ENCODE measurements at places on chromosomes 2 and 18.

- DNase-seq, result no peak
Observed at GRCh38 chr2:180516232-180516631, 464.2 kb upstream of the UBE2E3 start.

DNA sequence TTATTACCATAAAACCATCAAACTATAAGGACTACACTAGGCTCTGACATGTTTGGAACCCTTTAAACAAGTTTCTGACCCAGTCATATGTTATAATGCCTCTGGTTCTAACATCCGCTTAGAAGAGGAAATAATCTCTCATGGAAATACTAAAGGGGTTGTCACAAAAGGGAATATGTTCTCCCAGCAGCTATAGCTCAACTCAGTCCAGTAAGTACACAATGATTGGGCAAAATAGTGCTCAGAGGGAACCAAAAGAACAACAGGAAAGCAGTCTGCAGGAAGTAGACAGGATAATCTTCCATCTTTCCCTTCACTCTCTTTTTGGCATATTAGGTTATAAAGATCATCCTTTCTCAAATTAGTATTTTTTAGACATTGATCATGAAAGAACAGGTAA is 4.3 kb downstream of the SRBD1 start:
- no peak for DNase-seq

DNA sequence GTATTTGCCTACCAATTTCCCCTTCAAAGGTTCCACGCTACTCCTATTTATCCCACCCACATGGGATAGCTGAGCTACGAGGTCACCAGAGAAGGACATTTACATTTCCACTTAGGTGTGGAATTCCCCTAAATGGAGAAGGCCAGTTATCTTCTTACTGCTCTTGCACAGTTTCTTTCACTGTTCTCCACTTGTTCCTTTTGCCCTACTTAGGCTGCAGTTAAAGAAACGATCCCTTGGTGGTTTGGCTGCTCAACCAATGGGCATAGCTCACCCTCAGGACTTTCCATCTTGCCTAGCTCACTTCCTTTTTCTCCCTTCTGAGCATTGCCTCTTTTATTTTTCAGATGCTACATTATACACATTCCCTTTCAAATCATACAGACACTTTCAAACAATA is 11.2 kb upstream of the NABP1 start:
- no peak for DNase-seq

DNA sequence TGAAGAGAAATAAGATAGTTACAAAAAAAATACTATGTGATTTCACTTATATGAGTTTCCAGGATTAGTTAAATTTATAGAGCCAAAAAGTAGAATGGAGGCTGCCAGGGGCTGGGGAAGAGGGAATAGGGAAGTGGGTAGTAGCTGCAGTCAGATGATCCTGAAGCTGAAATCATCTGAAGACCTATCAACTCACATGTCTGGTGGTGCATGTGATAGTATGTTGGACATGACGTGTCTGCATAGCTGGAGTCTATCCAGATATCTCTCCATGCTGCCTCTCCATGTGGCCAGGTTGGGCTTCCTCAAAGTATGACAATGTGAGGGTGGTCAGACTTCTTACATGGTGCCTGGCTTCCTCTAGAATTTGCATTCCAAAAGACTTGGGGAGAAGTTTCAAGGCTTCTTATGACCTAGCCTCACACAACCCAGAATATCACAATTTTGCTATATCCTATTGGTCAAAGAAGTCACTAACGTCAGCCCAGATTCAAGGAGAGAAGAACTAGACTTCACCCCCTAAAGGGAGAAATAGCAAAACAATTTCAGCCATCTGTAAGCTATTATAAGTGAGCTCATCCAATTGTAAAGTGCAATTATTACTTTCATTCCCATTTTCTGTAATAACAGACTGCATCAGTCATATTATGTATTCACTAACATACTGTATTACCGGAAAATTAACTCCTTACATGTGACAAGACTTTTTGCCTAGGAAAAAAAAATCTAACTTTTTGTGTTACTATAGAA is 14.0 kb upstream of the ZNF396 start:
- no peak for DNase-seq

DNA sequence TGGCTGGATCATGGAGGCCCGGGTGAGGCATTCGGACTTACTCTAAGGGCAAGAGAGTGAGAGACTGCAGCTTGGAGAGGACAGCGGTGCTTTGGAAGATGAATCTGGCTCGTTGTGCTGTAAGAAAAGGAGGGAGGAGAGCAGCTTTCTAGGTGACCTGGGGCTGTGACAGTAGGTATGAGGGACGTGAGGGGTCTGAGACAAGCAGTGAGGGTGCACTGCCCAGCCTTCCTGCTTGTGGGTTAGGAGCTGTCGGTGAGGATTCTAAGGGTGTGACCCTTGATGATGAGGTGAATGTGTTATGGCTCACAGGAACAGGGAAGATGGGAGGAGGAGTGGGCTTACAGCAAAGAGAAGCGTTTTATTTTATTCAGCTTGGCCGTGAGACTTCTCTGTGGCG is 27.1 kb upstream of the RHOB start:
- no peak for DNase-seq

DNA sequence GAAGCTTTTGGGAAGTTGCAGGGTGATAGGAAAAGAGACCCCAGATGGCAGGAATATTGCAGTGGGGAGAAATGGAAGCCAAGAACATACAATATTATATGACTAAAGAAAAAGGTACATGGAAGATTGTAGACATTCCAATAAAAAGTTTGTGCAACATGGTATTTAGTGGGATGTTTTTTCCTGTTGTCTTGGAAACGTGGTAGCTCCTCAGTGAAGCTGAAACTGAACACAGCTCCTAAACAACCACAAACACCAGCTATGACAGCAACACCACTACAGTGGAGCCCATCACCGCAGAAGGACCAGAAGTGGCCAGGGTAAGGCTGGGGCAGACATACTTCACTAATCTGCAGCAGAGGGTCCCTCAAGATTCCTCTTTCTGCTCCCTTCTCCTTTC is 246.8 kb downstream of the CDH20 start:
- DNase-seq, result no peak

DNA sequence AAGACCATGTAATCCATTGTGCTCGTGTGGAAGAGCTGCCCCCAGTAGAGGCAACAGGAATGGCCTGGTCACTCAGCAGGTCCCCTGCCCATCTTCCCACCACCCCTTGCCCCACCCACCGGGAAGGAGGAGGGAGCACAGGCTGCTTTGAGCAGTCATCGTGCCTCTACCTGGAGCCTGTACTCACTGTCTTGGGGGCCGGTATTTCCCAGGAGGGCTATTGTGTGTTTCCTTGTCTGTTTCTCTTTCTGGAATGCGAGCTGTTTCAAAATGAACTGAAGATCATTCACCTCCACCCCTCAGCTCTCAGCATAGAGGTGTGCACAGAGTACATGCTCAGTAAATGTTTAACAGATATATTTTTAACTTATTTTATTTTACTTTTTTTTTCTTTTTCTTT is 7.7 kb upstream of the AMMECR1L start:
- DNase-seq, result peak; percentile 46

DNA sequence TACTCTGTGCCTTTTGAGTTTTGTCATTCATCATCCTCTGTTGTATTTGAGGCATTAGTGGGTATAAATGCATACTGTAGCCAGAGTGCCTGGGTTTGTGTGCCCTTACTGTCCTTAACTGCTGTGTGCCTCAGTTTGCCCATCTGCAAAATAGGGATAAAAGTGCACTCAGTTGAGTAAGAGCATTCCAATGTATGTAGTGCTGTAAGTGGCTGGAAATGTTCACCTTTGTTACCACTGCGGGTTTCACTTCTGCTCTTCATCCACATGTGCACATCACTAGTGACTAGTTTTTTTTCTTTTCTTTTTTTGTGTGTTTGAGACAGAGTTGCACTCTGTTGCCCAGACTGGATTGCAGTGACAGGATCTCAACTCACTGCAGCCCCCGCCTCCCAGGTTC is 39.9 kb downstream of the PLEKHB2 start:
- DNase-seq, result no peak

DNA sequence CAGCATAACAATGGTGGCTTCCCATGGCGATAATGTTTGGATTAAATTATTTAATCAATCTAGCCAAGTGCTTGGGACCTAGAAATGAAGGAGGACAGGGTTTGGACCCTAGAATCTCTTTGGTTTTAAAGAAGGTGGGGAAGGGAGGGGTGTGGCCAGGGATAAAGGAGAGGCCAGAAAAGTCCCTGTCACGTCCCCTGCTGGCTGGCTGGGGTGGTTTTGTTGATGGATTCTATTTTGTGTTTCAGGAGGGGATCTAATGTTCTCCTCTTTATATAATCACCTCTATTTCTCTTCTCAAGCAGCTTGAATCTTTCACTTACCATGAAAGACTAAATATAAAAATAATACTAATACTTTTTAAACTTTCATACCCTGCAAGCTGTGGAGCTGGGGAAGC is 52.6 kb upstream of the GALR1 start:
- no peak for DNase-seq

DNA sequence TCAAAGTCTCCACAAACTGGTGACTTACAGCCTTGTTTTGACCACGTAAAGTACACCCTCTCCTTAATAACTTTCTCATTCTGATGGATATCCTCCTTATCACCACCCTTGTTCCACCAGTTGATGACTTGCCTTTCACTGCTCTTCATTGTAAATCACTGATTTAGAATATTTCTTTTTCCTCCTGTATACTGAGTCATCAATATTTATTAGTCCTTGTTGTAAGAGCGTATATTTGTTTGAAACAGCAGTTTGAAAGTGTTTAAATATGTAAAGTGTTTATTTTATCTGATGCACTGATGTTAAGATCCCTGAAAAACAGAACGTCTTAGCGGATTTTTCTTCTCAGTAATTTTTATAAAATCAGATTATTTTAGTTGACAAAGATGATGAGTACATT is 34.2 kb upstream of the DYSF start:
- DNase-seq, result no peak

DNA sequence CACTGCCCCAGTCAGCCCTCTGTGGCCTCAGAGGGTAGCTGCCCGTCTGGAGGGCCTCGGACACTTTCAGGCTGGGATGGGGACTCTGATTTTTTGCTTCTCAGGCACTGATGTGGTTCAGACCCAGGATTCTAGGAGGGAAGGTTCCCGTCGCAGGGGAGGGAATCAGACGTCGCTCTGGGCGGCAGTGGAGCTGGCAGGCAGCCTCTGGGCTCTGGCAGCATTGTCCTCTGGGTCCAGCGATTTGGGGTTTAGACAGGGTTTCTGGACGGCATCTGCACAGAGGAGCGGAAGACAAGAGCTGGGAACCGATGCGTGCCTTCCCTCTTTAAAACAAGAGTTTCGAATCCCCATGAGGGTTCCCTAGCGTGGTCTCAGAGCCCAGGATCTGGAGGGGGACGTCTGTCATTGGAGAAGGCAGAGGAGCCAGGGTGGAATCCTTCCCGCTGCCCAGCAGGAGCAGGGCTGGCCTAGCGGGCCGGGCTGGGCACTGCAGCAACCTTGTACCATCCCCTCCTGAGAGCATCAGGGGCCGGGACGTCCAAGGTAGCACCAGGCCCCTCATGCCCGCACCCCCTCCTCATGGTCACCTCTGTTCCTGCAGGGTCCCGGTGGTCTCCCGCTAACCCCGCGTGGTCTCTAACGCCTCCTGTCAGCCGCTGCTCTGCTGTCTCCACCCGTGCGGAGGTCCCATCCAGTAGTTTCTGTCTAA is 246.0 kb downstream of the AGAP1 start:
- no peak for DNase-seq

- DNase-seq, result no peak
Observed at GRCh38 chr18:48422947-48423378, 13.8 kb upstream of the ZBTB7C start.

GRCh38 chr2:6788614-6789013 is 77.1 kb downstream of the CMPK2 start:
- DNase-seq, result no peak

- no peak for DNase-seq
Observed at GRCh38 chr18:6132751-6133368, 237.5 kb upstream of the TMEM200C start.

DNA sequence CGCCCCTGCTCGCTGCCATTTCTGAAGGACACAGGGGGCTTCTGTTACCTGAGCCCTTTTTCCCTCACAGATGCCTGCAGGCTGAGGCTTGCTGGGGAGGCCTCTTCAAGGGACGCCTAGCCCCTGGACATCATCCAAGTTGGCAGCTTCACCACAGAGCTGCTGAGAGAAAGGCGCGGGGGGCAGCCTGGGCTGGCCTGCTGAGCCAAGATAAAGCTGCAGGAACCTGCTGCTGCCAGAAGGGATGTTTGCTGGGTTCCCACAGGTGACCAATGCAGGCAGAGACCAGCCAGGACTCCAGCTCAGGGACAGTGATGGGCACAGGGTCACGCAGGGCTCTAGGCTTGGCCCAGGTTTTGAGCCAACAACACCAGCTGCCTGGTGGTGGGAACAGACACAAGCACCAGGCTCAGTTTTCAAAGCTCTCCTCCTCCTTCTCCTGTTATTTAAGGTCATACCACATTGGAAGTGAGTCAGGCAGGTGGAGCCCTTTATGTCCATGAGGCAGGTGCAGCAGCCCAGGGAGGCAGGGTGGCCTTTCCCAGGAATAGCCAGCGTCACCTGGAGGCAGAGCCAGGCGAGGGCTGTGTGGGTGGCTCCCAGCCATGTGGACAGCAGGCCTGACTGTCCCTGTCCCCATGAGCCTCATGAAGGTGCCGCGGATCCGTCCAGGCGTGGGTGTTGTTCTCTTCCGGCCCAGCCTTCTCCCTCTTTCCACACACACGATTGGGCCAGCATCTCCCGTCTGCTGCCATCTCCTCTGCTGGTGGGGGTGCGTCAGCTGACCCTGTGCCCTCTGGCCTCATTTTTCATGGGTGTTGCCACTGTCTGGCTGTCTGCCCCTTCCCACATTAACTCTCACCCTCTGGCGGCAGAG is 515.5 kb upstream of the MYT1L start:
- no peak for DNase-seq

DNA sequence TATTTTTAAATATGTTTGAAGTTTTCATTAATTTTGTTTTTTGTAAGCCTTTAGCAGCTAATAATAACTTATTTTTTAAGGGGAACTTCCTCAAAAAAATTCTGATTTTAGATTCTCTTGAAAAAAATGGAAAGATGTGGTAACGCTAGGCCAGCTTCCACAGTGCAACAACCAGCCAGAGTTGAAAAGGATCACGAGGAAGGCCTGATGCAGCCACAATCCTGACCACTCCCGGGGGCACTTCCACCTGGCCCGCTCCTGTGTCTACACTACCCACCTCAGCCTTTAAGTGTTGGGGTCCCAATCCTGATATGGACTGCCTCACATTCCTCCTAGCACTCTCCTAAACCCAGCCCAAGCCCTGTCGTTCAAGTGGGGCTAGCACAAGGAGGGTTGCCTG is 101.1 kb downstream of the TMEM17 start:
- no peak for DNase-seq

- no peak for DNase-seq
Observed at GRCh38 chr2:8355102-8355859, 326.6 kb upstream of the ID2 start.

- no peak for DNase-seq
Observed at GRCh38 chr18:11695736-11696135, 6.7 kb downstream of the GNAL start.

GRCh38 chr2:1455466-1455865 is 42.2 kb downstream of the TPO start:
- DNase-seq, result peak; percentile 76

GRCh38 chr2:29420999-29421782 is 306.0 kb downstream of the CLIP4 start:
- no peak for DNase-seq
